ENCODE measurements at places on chromosomes 11 and 22.

DNA sequence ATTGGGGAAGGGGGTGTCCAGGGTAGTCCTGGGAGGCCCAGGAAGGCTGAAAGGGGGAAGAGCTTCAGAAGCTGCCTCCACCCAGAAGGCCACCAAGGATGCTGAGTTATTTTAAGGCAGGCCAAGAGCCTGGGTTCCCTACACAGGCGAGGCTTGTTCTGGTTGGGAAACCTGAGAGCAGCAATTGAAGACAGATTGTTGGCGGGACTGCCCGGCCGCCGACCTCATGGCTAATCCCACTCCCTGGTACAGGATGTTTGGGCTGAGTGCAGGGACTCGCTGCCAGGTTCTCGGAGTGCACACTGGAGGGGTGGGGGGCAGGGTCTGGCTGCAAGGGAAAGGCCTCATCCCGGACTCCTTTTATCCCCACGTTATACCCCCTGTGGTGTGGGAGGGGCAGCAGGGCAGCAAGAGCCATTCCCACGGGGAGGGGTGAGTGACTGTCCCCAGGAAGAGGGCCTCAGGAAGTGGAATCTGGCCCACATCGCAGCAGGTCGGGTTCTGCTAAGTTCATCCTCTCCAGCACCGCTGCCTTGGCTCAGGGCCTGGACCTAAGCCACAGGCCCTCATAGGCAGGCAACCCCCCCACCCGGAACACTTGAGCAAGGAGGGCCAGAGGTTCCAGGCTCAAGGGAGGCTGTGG is 43.6 kb upstream of the PRR5 start:
- no peak for DNase-seq

DNA sequence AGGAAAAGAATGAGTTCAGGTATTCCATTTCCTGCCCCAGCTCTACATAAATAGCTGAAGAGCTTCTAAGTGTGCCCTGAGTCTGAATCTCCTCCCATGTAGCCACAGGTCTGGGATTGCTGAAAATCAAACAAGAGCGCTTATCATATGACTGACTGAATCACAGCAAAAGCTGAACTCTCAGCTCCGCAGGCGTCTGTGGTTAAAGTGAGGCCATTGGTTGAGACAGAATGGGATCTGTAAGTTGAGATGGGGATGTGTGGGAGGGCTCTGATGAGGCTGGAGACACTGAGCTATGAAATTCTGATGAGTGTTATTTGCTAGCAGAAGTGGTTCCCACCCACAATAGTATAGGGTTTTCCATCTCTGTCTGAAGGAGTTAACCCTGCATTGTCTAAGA is 637.0 kb downstream of the OPCML start:
- no peak for DNase-seq

GRCh38 chr11:2293531-2293971 is 8.2 kb downstream of the C11orf21 start:
- no peak for DNase-seq

GRCh38 chr11:8614497-8614896 is 20.5 kb upstream of the STK33 start:
- no peak for DNase-seq
